ENCODE measurements at places on chromosomes 16 and 17. TPM values are rescaled to one million over a fixed set of nuclear protein-coding genes. Genes with fewer than 3 reads are reported as not detected.

DNA sequence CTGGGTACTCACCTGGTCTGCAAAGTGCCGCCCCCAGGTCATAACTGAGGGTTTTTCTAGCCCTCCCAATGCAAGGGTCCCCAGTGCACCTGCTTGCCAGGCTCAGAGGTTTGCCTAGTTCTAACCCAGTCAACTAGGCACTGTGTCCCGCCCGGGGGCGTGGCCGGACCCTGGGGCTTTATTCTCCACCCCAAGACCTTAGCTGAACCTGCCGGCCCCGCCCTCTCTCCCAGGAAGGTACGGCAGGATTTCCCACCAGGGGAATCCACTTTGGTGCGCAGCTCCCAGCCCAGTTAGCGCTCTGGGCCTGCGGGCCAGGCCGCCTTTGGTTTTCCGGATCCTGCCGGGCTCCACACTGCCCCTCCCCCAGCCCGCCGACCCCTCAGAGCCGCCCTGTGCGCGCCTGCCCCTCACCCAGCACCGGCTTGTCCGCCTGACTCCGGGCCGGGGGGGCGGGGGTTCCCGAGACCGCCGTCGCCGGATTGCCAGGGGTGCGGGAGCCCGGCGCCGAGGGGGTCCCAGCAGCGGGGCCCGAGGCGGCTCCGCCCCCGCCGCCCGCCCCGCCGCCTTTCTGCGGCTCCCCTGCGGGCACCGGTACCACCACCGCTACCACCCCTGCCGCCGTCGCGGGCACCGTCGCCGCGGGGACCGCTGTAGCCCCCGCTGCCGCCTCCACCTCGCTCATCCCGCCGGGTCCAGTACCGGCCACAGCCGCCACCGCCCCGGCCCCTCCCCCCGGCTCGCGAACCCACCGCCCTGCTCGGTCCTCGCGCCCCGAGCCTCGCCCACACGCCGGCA is 424 bp downstream of the YBX2 start:
- DNase-seq: peak; percentile 33
- H3K27ac ChIP-seq: no peak overlapping the region
- H3K4me3 ChIP-seq: peak overlapping the region; percentile 66
- H3K4me1 ChIP-seq: no peaks in the 10 kb centered on the region

DNA sequence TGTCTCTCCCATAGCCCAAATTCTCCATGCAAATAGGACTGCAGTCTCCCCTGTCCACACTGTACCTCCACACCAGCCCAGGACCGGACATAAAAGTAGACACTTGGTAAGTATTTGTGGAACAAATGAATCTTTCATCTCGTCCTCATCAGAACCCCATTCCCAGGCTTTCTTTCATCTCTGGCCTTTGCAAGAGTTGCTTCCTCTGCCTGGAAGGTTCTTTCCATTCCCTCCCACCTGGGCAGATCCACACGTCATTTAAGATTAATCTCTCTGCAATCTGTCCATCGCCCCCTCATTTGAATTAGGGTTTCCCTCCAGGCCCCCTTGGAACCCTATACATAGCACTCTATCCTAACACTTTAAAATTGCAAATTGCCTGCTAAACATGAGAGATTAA is 3.9 kb upstream of the NXPH3 start:
- no peaks in the 10 kb centered on the region for H3K36me3 ChIP-seq
- no peak overlapping the region for H3K27ac ChIP-seq
- DNase-seq: no peak
- H3K4me3 ChIP-seq: no peak overlapping the region
- peaks cover 4% of the 10 kb centered on the region for H3K27me3 ChIP-seq
- H3K4me1 ChIP-seq: peaks cover 7% of the 10 kb centered on the region

GRCh38 chr17:63277629-63278028 is 168.5 kb downstream of the CYB561 start:
- H3K27me3 ChIP-seq: peaks cover 2% of the 10 kb centered on the region
- peaks cover 5% of the 10 kb centered on the region for H3K36me3 ChIP-seq
- H3K4me1 ChIP-seq: no peaks in the 10 kb centered on the region
- no peak overlapping the region for H3K27ac ChIP-seq
- DNase-seq: no peak

DNA sequence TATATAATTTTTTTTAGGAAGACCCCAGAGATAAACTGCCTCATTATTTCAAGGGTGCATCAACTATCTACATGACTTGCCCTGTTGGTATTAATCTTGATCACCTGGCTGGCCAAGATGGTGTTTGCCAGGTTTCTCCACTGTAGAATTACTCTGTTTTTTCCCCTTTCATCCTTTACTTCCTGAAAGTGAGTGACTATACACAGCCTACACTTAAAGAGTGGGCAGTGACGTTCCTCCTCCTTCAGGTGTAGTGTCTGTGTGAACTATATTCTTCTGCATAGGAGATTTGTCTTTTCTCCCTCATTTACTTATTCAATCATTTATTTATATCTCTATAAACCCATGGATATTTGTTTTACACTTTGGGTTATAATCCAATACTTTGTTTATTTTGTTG is 246.7 kb downstream of the IRF8 start:
- no peaks in the 10 kb centered on the region for H3K27me3 ChIP-seq
- DNase-seq: no peak
- no peaks in the 10 kb centered on the region for H3K36me3 ChIP-seq
- no peaks in the 10 kb centered on the region for H3K4me1 ChIP-seq
- no peak overlapping the region for H3K4me3 ChIP-seq
- no peak overlapping the region for H3K27ac ChIP-seq

SEZ6L2 gene
- 176 TPM for total RNA-seq
